ENCODE measurements at places on chromosomes 6 and 20. TPM values are rescaled to one million over a fixed set of nuclear protein-coding genes. Genes with fewer than 3 reads are reported as not detected.

GRCh38 chr6:43851204-43851865 is 81.3 kb downstream of the VEGFA start:
- DNase-seq, result no peak

TREM2 gene
- total RNA-seq, result 1.7 TPM

MED20 gene
- 22.4 TPM for total RNA-seq

TASP1 gene
- 23.3 TPM for total RNA-seq

DNA sequence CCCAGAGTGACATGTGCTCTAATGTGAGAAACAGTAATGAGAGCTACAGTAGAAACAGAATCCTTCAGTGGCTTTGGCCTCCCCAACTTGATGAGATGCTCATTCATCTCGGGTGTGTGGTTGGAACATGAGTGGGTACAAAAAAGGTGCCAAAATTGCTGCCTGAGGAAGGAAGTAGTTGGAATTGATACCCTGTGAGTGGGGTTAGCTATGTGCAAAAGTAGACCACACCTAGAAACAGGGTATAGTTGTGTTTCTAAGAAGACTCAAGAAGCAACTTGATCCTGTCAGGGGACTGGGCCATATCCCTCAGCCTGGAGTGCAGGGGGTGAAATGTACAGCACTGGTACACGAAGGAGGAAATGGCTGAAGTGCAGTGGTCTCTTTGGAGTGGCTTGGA is 206.4 kb upstream of the SUPT3H start:
- DNase-seq, result no peak

KCNQ5 gene
- total RNA-seq, result 1.7 TPM

Data from thymus (tissue), 14 donors.